ENCODE measurements at places on chromosomes 7 and 10.

GRCh38 chr10:26573674-26574073, 123.8 kb upstream of the PDSS1 start:
- DNase-seq: no peak
- no peak overlapping the region for H3K27ac ChIP-seq
- no peaks in the 10 kb centered on the region for H3K36me3 ChIP-seq
- H3K27me3 ChIP-seq: peaks cover 28% of the 10 kb centered on the region

DNA sequence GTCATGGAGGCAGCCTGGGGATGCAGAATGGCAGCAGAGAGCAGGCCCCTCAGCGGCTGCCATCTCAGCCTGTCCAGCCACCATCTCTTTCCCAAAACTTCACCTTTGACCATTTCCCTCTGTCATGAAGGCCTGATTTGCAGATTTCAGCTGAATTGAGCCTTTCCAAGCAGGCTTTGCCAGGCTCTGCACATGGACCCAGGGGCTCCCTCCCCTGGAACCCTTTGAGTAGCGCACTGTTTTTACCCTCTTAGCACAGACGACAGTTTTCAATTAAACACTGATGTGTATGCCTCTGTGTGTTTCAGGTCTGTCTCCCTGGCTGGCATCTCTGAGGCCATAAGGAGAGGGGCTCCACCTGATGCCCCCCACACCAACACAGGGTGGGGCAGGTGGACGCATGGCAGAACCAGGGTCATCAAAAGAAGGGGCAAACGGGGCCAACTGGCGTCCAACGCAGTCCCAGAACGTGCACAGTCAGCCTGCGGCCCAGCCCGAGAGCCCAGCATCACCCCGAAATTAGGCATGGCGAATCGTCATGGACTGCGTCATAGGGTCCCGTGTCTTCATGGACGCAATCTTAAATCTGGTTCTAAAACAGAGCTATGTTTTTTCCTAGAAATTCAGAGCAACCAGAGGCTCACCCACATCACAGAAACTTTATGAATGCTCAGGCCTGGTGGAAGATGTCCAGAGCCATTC, 185.0 kb upstream of the TCERG1L start:
- H3K36me3 ChIP-seq: no peaks in the 10 kb centered on the region
- no peak overlapping the region for H3K27ac ChIP-seq
- peaks cover 21% of the 10 kb centered on the region for H3K27me3 ChIP-seq

DNA sequence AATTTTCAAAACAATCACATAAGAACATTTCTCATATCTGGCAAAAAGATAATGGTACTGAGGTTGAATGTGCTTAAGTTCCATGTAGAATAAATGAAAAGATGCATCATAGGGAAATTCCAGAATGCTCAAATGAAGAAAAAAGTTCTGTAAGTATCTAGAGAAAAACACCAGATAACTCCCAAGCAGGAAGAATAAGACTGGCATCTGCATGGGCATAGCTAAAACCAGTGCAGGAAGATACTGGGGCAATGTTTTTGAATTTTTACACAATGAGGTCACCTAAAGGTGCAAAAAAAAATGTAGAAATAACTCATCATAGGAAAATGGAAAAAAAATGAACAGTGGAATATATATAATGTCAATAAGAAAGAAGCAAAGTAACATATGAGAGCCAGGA, 275.2 kb downstream of the BAMBI start:
- no peak overlapping the region for H3K4me3 ChIP-seq
- H3K4me1 ChIP-seq: peaks cover 15% of the 10 kb centered on the region
- peaks cover under 1% of the 10 kb centered on the region for H3K36me3 ChIP-seq
- peaks cover 3% of the 10 kb centered on the region for H3K27me3 ChIP-seq
- no peak for DNase-seq
- H3K27ac ChIP-seq: no peak overlapping the region

DNA sequence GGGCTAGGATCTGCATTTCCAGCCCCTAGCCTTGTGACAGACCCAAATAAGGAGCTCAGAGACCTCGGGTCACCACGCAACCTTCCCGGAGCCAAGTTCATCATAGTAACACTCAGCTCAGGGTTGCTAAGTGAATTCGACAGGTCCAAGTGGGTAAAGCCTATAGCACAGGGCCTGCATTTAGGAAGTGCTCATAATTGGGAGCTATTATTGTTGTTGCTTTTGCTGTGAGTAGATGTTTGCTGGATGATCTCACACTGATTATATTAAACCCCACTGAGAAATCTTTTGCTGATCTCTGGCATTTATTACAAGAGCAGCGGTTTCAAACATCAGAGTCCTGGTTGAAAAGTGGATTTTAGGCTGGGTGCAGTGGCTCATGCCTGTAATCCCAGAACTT, 20.3 kb upstream of the SAR1A start:
- no peaks in the 10 kb centered on the region for H3K36me3 ChIP-seq
- H3K27ac ChIP-seq: no peak overlapping the region
- peaks cover 26% of the 10 kb centered on the region for H3K4me1 ChIP-seq
- no peak overlapping the region for H3K4me3 ChIP-seq
- peaks cover 12% of the 10 kb centered on the region for H3K27me3 ChIP-seq

DNA sequence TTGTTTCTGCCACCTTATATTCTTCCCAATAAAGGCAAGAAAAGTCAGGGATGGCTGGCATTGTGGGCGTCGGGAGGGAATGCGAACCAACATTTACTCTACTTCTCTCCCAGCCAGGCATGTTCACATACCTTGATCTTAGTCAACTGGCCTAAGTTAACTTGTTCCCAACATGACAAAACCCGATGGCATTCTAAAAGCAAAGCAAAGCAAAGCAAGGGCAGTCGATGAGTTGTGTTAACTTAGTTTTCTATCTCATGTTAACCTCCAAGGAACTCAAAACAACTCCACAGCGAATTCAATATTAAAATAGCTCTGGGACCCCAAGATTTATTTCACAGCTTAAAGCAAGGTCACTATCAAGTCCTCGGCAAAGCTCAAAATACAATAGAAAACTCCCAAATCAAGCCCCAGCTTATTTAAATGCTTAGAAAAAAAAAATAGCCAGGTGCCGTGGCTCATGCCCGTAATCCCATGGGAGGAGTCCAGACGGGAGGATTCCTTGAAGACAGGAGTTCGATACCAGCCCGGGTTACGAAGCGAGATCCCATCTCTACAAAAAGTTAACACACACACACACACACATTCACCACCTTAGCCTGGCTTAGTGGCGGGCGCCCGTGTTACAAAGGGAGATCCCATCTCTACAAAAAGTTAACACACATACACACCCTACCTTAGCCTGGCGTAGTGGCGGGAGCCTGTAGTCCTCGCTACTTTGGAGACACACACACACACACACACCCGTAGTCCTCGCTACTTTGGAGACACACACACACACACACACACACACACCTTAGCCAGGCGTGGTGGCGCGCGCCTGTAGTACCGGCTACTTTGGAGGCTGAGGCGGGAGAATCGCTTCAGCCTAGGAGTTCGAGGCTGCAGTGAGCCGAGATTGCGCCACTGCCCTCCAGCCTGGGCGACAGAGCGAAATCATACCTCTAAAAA, 901 bp upstream of the CCNY start:
- H3K4me3 ChIP-seq: peak overlapping the region; percentile 96
- peaks cover 24% of the 10 kb centered on the region for H3K36me3 ChIP-seq
- peaks cover 51% of the 10 kb centered on the region for H3K4me1 ChIP-seq

DNA sequence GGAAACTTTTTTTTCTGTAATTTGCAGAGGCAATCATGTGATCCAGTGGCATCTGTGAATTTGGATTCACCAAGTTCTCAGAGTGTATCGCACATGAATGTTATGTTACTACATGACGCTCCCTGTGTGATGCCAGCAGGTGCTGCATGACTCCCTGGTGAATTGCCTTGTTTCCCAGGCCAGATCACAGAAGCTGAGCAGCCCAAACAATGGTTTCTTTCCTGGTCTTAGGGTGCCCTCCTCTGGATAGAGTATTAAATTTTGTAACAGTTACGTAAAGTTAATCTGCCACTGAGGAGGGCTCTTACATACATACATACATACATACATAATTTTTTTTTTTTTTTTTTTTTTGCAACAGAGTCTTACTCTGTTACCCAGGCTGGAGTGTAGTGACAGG, 3.6 kb downstream of the ZSCAN21 start:
- no peak overlapping the region for H3K27ac ChIP-seq
- DNase-seq: no peak
- peaks cover 37% of the 10 kb centered on the region for H3K36me3 ChIP-seq
- no peaks in the 10 kb centered on the region for H3K27me3 ChIP-seq
- H3K4me3 ChIP-seq: no peak overlapping the region

DNA sequence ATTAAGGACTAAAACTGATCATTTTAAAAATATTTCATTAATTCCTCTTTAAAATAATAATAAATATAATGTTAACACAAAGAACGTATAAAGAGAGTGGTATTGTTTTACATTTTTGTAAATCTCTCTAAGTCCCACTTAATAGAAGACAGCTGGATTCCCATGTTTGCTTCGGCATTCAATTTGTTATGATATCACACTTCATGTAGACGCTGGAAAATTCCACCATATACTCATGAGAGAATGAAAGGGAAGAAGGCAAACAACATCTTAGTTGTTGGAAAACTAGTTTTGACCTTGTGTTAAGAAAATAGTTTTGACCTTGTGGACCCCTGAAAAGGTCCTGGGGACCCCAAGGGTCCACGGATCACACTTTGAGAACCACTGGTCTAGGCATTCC, 85.3 kb upstream of the MGMT start:
- H3K4me3 ChIP-seq: no peak overlapping the region
- H3K36me3 ChIP-seq: no peaks in the 10 kb centered on the region
- no peak for DNase-seq
- H3K27ac ChIP-seq: no peak overlapping the region
- peaks cover 11% of the 10 kb centered on the region for H3K27me3 ChIP-seq

GRCh38 chr7:38398725-38399321, 125.4 kb upstream of the TARP start:
- DNase-seq: peak; percentile 67
- no peak overlapping the region for H3K4me3 ChIP-seq
- peaks cover 5% of the 10 kb centered on the region for H3K36me3 ChIP-seq
- no peaks in the 10 kb centered on the region for H3K4me1 ChIP-seq
- no peak overlapping the region for H3K27ac ChIP-seq

DNA sequence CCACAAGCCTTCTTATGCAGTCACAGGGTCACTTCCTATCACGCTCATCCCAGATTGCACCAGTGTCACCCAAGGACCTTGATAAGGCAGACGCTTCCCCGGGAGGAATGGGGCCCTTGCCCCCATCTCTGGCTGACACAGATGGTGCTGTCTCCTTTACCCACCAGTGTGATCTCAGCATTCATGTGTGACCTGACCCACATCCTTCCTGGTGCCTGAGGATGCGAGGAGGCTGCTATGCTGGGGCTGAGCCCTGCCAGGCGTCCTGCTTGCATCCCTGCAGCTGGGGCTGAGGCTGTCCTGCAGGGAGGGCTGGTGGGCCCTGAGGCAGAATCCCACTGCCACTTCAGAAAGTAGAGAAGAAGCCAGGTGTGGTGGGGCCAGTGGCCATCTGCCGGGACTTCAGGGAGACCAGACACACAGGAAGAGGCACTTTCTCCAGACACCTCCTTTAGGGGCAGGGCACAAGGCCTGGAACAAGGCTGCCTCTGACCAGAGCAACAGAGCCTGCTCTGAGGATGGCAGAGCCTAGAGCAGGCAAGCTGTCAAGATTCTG, 35.3 kb downstream of the RASGEF1A start:
- no peaks in the 10 kb centered on the region for H3K36me3 ChIP-seq
- DNase-seq: peak; percentile 3
- H3K27ac ChIP-seq: no peak overlapping the region
- no peaks in the 10 kb centered on the region for H3K4me1 ChIP-seq

DNA sequence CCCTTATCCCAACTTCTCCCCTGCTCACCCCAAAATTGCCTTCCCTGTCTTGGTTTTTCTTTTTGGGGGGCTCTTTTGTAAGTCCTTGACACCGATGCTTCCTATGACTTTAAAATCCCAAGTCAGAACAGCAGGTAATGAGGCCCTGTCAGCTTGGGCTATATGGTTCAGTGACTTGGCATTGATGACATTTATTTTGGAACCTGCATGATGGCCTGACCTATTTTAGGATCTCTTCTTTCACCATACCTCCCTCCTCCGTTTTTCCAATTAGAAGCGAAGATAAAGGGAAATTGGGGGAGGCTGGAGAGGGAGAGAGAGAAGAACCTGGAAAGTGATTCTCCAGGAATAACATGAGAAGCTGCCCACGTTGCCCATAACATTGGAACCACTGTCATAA, 424.9 kb upstream of the AUTS2 start:
- H3K36me3 ChIP-seq: peaks cover 3% of the 10 kb centered on the region
- H3K4me3 ChIP-seq: no peak overlapping the region
- H3K27me3 ChIP-seq: peaks cover 15% of the 10 kb centered on the region
- DNase-seq: no peak

DNA sequence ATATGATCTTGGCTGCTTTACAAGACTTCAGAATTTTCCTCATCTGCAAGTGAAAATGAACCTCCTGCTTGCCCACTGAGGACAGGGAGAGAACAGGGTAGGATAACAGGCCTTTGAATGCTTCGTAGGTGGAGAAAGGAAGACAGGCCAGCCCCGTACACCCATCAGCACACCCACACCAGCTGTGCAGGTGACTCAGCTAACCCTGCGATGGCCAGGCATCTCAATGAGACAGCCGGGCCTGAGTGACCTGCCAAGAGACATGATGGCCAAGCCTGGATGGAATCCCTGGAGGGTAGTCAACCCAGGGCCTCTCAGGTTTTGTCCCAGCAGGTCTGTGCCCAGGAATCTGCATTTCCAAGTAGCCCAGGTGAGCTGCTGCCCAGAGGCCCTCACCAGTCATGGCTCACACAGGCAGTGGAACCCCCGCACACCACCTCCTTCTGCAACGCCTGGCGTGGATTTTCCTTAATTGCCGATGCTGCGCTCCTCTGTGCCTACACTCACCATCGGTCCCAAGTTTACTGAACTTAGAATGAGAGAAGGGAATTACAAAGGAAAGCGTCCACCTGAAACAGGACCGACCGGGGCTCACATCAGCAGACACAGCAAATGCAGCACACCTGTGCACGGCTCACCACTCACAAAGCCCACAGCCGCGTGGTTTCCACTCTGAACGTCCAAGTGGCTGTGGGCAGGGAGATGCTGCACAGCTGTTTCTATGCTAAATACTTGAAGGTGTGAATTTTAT, 163.7 kb downstream of the DIP2C start:
- peaks cover 5% of the 10 kb centered on the region for H3K27me3 ChIP-seq
- no peak overlapping the region for H3K4me3 ChIP-seq
- H3K36me3 ChIP-seq: peaks cover 13% of the 10 kb centered on the region
- H3K27ac ChIP-seq: no peak overlapping the region
- DNase-seq: no peak

GRCh38 chr10:25933653-25934608, at the start of gene MYO3A:
Gene MYO3A, plus strand, starts transcription at chr10:25934229. Its CDS starts 17,882 bp downstream, at chr10:25952111.
- peaks cover 9% of the 10 kb centered on the region for H3K4me1 ChIP-seq
- peak; percentile 62 for DNase-seq
- H3K36me3 ChIP-seq: no peaks in the 10 kb centered on the region

GRCh38 chr10:92999191-92999590, 61.4 kb upstream of the CYP26C1 start:
- H3K36me3 ChIP-seq: no peaks in the 10 kb centered on the region
- H3K4me3 ChIP-seq: no peak overlapping the region
- peaks cover 4% of the 10 kb centered on the region for H3K4me1 ChIP-seq
- H3K27me3 ChIP-seq: peaks cover 4% of the 10 kb centered on the region

DNA sequence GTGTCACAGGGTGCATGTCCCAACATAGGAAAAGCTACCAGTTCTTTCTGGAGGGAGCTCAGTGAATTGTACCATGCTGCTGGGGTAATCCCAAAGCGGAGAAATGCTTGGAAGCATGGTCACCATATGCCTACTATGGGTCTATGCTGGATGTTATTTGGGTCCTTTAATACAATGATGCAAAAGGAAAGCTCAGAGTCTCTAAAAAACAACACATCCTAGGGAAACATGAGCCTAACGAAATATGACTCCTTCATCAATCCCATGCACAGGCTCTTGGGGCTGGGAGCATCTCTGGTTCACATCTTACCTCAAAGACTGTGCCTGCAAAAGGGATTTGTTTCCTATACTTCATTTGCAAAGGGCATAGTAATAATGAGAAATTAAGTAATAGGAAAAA, 65.2 kb downstream of the CUBN start:
- peaks cover 35% of the 10 kb centered on the region for H3K4me1 ChIP-seq
- no peaks in the 10 kb centered on the region for H3K27me3 ChIP-seq
- no peak overlapping the region for H3K4me3 ChIP-seq
- no peaks in the 10 kb centered on the region for H3K36me3 ChIP-seq
- no peak overlapping the region for H3K27ac ChIP-seq
- no peak for DNase-seq
